Stimulated activated CD4-positive, alpha-beta T cell treated with anti-CD3 and anti-CD28 coated beads, Interleukin-12 subunit alpha, Interleukin-12 subunit beta, amount 100 ng/mL, for 24 hours (primary cell): ENCODE measurements at places on chromosomes 1 and 21.

GRCh38 chr1:2204415-2205190 lies 10.0 kb upstream of the FAAP20 start:
- DNase-seq: peak; percentile 51

GRCh38 chr1:219126377-219126776 lies 47.3 kb upstream of the LYPLAL1 start:
- DNase-seq: no peak

DNA sequence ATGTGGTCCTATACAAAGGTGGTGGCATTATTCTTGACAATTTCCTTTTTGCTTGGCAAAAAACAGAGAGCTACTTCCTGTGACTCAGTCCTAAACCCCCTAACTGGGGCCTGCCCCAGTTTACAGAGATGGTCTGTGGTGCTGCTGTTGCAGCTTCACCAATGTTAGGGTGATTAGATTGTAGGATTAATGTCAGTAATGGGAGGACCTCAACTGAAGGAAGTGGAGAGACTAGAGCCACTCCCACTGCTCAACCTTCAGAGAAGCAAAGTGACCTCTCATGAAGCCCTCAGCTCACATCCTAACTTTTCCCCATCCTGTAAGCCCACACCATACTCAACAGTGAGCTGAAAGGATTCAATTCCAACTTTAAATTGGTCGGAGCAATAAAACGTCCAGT lies 3.6 kb downstream of the S100A6 start:
- DNase-seq: no peak

GRCh38 chr1:119729044-119729443 lies 17.3 kb downstream of the PHGDH start:
- no peak for DNase-seq

- no peak for DNase-seq
These were observed 13.9 kb downstream of the SSR2 start for GRCh38 chr1:156006666-156007376.

DNA sequence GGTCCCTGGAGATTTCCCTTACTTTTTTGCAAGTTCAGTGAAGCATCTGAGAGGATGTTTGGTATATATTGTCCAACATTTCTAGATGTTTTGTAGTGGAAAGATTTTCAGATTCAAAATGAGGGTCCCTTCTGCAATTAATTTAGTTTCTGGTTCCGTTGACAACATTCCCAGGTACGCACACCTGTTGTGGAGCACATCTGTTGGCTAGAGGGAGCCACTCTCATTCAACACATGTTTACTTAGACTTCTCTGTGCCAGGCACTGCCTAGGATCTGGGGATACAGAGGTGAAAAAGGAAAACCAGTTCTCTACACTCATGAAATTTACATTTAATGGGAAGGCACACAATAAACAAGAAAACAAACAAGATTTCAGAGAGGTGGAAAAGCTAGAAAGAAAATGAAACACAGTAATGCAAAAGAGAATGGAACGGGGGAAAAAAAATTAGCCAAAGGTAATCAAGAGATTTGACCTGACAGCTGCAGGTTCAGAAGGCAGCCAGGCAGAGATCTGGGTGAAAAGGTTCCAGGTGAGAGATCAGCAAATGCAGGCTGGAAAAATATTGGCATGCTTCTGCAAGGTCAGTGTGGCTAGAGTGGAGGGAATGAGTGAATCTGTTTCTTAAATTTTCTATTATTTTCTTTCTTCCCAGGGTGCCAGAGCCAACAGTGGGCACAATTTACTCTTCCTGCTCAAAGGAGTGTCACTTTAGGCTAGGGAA lies 48.4 kb upstream of the KAZN start:
- DNase-seq: no peak

- no peak for DNase-seq
These were observed 14.6 kb upstream of the UMODL1 start for GRCh38 chr21:42056468-42056867.

GRCh38 chr1:22969304-22969709 lies 3.4 kb downstream of the LACTBL1 start:
- DNase-seq: no peak

DNA sequence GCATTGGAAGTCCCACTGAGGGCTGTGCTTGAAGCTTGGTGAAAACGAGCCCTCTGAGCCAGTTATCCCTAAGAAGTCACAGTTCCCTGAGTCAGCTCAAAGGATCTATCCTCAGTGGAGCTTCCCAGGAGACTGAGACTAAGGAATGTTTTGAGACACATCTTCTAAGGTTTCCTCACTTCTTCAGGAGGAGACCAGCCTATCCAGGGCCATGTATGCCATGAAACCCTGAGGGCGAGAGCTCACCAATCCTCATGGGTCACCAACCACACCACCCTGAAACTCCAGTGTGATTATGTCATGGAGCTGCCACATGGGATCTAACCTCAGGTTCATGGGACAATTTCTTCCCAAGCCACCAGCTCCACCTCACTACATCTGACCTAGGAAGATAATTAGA lies 7.6 kb upstream of the TIE1 start:
- no peak for DNase-seq

- DNase-seq: no peak
These were observed 321.0 kb upstream of the LRRC7 start for GRCh38 chr1:69246710-69247109.

DNA sequence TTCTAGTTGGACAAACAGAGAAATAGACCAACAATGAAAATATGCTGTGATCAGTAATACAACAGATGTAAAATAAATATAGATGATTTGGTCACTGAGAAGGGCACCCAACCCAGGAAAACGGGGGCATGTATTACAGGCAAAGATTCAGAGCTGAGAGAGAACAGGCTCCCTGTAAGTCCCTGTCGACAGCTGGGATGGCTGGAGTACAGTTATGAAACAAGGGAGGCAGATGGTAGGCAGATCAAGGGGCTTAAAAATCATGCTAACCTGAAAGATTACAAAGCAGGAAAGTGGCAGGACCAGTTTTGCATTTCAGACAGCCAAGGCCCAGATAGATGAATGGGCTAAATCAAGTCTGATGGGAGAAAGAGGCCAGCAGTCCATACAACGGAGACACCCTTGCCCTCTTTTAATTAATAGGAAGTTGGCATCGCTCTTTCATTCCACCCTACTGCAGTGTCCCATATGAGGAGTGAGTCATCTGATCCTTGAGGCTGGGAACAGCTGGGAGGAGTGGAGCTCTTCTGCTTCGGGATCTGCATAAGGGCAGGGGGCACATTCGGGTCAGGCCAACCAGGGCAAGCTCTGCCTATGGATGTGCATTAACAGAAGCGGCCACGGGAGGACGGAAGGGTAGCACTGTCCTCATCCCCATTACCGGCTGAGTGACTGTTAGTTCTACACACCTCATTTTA lies 171.1 kb downstream of the DAB1 start:
- DNase-seq: no peak

- no peak for DNase-seq
These were observed 17.0 kb downstream of the MARK1 start for GRCh38 chr1:220544901-220545303.

DNA sequence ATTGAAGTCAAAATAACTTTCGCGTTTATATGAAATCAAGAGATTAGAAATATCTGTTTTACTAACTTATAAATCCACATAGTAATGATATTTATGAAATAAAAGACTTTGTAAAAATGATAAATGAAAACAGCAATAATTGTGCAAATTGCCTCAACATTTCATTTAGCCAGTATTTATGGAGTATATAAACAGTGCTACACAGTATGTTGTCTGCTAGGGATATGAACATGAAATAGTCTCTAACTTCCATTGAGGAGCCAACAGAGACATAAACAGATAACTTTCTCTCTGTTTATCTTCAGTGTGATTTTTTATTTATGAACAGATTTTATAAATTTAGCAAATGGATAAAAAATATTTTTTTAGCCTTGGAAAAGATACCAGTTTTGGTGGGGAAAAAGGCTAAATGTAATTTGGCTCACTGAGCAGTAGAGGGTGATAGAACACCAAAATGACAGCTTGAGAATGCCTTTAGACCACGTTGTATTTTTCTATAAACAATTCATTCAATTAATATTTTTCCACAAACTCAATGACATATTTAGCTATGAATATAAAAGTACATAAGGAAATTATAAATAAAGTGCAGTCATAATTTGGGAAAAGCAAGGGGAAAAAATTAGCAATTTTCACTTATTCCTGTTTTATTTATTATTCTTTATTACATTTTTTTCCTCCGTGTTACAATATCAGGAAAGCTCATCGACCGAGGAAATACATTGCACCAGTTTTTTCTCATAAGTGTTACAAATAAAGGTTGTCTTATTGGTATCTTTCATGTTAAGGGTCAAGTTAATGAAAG lies 47.5 kb upstream of the EEIG2 start:
- DNase-seq: no peak

GRCh38 chr1:54167422-54168139 lies 14.8 kb upstream of the CDCP2 start:
- DNase-seq: no peak

DNA sequence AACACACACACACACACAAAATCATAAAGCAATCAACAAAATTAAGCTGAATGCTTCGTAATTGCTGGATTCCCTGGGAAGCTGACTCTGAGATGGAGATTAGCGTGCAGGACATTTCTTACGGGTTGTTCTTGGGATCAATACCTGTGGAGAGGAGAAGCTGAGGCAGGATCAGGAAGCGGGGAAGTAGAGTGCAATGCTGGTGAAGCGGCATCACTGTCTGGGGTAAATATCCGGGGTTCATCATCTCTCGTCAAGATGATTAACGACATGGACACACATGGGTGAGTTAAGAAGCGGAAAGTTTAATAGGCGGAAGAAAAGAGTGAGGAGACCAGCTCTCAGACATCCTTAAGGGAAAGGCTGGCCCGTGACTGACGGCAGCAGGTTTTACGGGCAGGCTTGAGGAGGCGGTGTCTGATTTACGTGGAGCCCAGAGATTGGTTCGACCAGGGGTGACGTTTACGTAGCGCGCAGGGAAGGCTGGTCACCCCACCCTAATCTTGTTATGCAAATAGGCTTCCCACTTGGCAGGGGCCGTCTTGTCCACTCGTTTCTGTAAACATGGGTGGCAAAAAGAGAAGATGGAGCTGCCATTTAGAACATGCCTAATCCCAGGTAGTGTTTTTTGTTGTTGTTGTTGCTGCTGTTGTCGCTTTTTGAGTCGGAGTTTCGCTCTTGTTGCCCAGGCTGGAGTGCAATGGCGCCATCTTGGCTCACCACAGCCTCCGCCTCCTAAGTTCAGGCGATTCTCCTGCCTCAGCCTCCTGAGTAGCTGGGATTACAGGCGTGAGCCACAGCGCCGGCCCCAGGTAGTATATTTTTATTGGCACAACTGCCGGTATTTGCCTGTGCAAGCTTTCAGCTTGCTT lies 135.6 kb upstream of the KCNJ15 start:
- no peak for DNase-seq

DNA sequence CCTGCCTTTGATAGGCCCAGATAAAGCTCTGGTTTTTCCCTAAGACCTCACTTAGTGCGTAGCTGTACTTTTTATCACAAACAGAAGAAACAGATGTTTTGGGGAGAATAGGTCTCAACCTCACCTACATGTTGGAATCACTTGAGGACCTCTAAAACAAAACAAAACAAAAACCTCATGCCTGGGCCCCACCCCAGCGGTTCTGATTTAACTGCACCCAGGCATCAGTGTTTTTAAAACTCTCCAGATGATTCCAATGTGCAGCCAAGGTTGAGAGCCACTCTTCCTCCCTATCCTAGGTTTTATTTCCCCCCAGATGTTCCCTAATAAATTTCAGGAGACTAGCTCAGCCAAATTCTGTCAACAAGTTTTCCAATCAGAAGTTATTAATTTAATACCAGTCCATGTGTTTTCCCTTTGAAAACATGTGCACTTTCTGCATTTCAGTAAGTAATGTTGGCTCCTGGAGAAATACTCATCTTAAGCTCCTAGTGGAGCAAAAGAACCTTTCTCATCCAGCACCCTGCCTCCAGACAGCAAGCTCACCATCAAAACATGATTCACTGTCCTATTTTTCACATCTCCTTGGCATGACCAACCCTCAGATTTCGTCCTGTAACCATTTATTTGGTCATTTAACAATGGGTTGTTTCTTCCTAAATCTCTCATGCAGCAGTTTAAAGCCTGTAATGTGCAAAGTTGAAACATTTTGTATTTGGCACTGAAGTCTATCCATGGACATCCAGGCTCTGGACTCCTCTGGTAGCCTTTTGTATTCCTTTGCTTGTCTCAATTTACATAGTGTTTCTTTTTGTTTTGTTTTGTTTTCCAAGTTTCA lies 27.5 kb downstream of the LRRC8C start:
- no peak for DNase-seq

DNA sequence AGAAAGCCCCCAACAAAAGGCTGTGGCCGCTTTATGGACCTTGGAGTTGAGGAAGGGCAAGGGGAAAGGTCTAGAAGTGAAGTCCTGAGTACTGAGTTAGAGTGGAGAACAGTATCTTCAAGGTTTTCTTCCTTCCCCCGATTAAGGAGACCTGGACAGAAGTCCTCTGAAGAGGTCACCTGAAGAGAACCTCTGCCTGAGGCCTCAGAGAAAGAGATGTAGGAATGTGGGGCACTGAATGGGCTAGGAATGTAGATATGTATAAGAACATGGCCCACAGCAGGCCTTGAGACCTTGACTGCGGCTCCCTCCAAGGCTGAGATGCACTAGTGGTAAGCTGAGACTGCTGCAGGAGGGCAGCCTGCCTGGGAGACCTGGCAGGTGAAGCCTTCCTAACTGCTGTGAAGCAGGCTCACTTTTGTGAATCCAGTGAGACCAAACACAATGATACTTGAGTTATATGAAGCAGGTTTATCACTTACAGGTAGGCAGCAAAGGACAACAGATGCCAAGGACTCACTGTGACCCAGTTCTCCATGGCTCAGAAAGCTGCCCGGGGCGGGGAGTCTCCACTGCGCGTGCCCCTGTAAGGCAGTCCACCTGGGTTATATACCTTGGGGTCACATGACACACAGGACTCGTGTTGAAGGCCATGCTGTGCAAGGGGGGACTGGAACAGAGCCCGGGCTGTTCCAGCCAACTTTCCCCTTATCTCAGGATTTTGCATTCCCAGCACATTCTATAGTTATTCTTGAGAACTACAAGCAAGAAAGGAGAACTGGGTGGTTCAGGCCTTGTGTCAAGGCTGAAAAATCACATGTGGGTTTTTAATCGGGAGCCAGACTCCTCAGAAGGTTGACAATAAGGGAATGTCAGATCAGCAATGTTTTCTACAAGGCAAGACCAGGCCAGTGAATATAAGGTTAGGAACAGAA lies 78.8 kb upstream of the PPM1J start:
- no peak for DNase-seq

DNA sequence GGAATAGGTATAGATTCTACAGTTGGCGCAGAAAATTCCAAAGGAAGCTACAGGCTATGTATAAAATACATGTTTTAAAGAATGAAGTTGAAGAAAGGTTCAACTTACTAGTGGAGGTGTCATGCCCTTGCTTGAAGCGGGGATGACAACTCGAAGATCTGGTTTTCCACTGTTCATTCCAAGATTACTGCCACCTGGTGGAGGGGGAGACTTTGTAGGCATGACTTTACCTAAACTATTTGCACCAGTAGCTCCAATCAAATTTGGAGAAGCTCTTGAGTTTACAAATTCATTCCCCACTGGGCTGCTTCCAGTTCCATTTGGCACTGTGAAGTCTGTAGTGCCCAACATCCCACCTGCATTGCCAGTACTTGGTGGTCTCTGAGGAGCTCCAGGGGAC lies 81.7 kb downstream of the AXDND1 start:
- DNase-seq: no peak

GRCh38 chr1:206866062-206866461 lies 639 bp downstream of the IL20 start:
- no peak for DNase-seq
